ENCODE measurements at places on chromosomes 4 and X. TPM values are rescaled to one million over a fixed set of nuclear protein-coding genes. Genes with fewer than 3 reads are reported as not detected.

The HTR2C gene
- not detected for total RNA-seq

The ZCCHC18 gene
- total RNA-seq, result 4.6 TPM

The NPY1R gene
- total RNA-seq, result 4.8 TPM

The HMGB3 gene
- total RNA-seq, result 2.1 TPM

The TECRL gene
- total RNA-seq, result not detected

The TMPRSS11E gene
- 0.42 TPM for total RNA-seq

The NXF2 gene
- total RNA-seq, result not detected

The NAP1L5 gene
- 8.2 TPM for total RNA-seq

DNA sequence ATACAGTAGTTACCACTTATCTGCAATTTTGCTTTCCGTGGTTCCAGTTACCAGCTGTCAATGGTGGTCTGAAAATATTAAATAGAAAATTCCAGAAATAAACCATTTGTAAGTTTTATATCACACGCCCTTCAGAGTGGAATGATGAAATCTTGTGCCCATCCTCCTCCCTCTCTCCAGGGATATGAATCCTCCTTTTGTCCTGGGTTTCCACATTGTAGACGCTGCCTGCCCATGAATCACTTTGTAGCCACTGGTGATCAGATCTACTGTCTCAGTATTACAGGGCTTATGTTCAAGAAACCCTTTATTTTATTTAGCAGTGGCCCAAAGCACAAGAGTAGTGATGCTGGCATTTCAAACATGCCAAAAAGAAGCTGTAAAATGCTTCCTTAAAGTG, 198.6 kb downstream of the KCNIP4 start:
- no peaks in the 10 kb centered on the region for H3K4me1 ChIP-seq
- DNase-seq, result no peak
- no peak overlapping the region for H3K4me3 ChIP-seq
- H3K27me3 ChIP-seq, result no peaks in the 10 kb centered on the region
- H3K36me3 ChIP-seq, result no peaks in the 10 kb centered on the region

DNA sequence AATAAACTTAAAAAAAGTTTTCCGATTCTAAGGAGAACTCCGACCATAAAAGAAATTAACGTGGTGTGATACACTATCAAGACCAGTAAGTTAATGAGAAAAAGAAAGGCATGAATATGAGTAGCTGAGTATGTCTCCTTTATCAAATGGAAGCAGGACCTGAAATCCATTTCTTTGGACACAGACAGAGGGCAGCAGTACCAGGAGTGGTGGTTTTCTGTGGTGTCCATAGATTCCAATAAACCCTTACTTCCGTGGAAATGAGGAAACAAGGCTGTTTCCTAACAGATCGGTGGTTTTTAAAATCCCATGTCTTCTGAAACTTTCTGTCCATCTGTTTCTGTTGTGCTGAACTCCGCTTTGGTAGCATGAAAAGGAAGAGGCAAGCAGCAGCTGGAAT, 128.5 kb upstream of the TSPAN5 start:
- H3K27ac ChIP-seq, result no peak overlapping the region
- no peaks in the 10 kb centered on the region for H3K27me3 ChIP-seq
- no peaks in the 10 kb centered on the region for H3K36me3 ChIP-seq
- no peak overlapping the region for H3K4me3 ChIP-seq
- H3K4me1 ChIP-seq, result no peaks in the 10 kb centered on the region

DNA sequence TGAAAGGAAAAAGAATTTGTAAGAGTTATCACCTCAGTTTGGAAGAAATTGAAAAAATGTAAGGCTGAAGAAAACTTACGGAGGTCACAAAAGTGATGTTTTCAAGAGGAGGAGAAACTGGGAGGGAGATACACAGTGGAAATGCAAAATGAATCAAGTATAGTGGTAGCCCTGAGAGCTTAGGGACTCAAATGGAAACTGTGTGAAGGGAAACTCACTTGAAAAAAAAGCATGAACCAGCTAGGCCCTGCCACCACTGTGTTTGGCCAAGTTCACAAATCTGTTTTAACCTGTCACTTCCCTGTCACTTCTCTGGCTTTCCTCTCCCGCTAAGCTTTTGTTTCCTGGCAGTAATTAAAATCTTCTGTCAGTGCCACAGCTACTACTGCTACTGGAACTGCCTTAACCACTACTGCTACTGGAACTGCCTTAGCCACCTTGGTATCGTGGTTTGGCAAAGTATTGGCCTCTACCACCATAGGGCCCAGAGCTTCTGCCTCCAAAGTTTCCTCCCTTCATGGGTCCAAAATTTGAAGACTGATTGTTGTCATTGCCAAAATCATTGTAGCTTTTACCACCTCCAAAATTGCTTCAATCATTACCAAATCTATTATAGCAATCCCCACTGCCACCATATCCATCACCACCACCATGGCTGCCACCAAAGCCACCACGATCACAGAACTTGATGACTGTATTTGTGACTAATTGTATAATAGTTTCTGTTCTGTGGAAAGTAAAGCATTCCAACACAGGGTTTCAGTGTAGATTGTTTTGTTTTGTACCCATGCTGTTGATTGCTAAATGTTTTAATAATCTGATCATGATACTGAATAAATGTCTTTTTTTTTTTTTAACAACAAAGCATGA, 41.5 kb downstream of the SMARCA5 start:
- H3K36me3 ChIP-seq, result peaks cover 55% of the 10 kb centered on the region
- no peak for DNase-seq
- peaks cover 7% of the 10 kb centered on the region for H3K4me1 ChIP-seq

- no peak for DNase-seq
- no peaks in the 10 kb centered on the region for H3K27me3 ChIP-seq
- peaks cover 39% of the 10 kb centered on the region for H3K4me1 ChIP-seq
- H3K36me3 ChIP-seq, result peaks cover 16% of the 10 kb centered on the region
- H3K27ac ChIP-seq, result no peak overlapping the region
Observed at GRCh38 chr4:183657564-183657963, 1.4 kb downstream of the RWDD4 start.

DNA sequence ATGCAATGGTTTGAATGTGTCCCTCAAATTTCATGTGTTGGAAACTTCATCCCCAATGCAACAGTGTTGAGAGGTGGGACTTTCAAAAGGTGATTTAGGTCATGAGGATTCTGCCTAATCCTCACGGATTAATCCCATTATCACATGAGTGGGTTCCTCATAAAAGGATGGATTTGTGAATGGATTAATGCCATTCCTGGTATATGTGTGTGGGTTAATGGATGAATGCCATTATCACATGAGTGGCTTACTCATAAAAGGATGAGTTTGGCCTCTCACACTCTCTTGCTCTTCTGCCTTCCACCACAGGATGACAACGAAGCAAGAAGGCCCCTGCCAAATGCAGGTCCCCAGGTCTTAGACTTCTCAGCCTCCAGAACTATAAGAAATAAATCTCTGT, 30.5 kb upstream of the NEUROG2 start:
- H3K36me3 ChIP-seq, result no peaks in the 10 kb centered on the region
- H3K4me1 ChIP-seq, result no peaks in the 10 kb centered on the region
- no peak overlapping the region for H3K4me3 ChIP-seq
- H3K27me3 ChIP-seq, result no peaks in the 10 kb centered on the region
- DNase-seq, result no peak
- no peak overlapping the region for H3K27ac ChIP-seq

- H3K36me3 ChIP-seq, result peaks cover 25% of the 10 kb centered on the region
- no peak overlapping the region for H3K4me3 ChIP-seq
- no peak for DNase-seq
- H3K4me1 ChIP-seq, result peaks cover 7% of the 10 kb centered on the region
- no peaks in the 10 kb centered on the region for H3K27me3 ChIP-seq
Observed at GRCh38 chrX:154473683-154474082, 5.4 kb downstream of the LAGE3 start.

DNA sequence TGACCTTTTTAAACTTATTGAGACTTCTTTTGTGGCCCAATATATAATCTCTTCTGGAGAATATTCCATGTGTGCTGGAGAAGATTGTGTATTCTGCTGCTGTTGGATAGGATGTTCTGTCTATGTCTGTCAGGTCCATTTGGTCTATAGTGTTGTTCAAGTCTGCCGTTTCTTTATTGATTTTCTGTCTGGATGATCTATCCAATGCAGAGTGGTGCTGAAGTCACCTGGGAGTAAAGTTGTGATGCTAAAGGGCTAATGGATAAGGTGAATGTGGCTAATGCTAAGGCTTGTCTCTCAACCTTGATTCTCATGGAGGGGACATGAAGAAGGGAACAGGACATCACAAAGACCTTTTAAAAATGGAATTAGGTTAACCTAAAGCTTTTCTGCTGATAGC, 72.0 kb upstream of the AP1S2 start:
- H3K4me1 ChIP-seq, result no peaks in the 10 kb centered on the region
- no peaks in the 10 kb centered on the region for H3K27me3 ChIP-seq
- no peak overlapping the region for H3K27ac ChIP-seq
- H3K36me3 ChIP-seq, result no peaks in the 10 kb centered on the region

GRCh38 chr4:150546286-150546685, 35.7 kb upstream of the MAB21L2 start:
- H3K4me3 ChIP-seq, result no peak overlapping the region
- H3K27ac ChIP-seq, result no peak overlapping the region
- no peaks in the 10 kb centered on the region for H3K27me3 ChIP-seq
- no peaks in the 10 kb centered on the region for H3K4me1 ChIP-seq

DNA sequence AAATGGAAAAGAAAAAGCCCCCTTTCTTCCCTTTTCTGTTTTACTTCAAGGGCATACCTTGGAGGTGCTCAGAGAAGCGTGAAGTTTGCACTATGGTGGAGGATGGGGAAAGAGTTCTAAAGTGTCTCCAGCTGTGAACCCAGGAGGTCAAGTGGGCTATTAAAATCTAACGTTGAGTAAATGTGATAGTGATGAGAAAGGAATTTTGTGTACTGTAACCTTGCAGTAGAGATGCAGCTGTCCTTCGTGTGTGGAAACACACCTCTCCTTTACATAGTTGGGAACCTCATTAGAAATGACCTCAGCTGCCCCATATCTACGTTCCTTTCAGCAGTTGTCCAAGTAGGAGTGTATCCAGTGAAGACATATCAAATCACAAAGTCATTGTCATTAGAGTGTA, 26.5 kb downstream of the ADH5 start:
- H3K36me3 ChIP-seq, result peaks cover 5% of the 10 kb centered on the region
- H3K4me3 ChIP-seq, result no peak overlapping the region
- no peak for DNase-seq
- peaks cover 8% of the 10 kb centered on the region for H3K4me1 ChIP-seq
- H3K27ac ChIP-seq, result no peak overlapping the region

- H3K4me1 ChIP-seq, result no peaks in the 10 kb centered on the region
- no peak overlapping the region for H3K27ac ChIP-seq
- DNase-seq, result no peak
- H3K36me3 ChIP-seq, result no peaks in the 10 kb centered on the region
- H3K27me3 ChIP-seq, result no peaks in the 10 kb centered on the region
Observed at GRCh38 chr4:1080961-1081688, 32.2 kb downstream of the RNF212 start.

DNA sequence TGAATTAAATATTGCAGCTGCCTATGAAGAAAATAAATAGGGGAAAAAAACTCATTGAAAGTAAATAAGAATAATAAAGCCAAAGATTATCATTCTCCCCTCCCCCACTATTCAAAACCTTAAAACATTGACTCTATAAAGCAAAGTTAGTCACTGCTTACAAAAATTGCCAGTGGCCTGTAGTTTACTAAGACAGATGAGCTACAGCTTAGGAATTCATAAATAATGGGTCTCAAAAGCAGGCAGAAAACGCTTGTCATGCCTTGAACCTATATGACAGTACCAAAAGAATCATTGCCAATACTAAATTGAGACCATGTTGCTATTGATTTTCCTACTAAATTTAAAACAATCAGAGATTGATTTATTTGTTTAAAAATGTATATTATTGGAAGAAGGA, 78.9 kb downstream of the SLC10A7 start:
- no peak overlapping the region for H3K4me3 ChIP-seq
- H3K27me3 ChIP-seq, result no peaks in the 10 kb centered on the region
- no peak overlapping the region for H3K27ac ChIP-seq
- peaks cover 6% of the 10 kb centered on the region for H3K4me1 ChIP-seq
- no peak for DNase-seq
- H3K36me3 ChIP-seq, result no peaks in the 10 kb centered on the region

- no peak overlapping the region for H3K4me3 ChIP-seq
- no peak overlapping the region for H3K27ac ChIP-seq
- no peaks in the 10 kb centered on the region for H3K36me3 ChIP-seq
- no peak for DNase-seq
Observed at GRCh38 chrX:106039920-106040319, 1.4 kb upstream of the SERPINA7 start.

GRCh38 chr4:8215001-8215427, 15.9 kb downstream of the SH3TC1 start:
- H3K4me3 ChIP-seq, result no peak overlapping the region
- H3K36me3 ChIP-seq, result peaks cover 58% of the 10 kb centered on the region
- no peak for DNase-seq
- peaks cover 15% of the 10 kb centered on the region for H3K4me1 ChIP-seq

GRCh38 chr4:181971411-181971810, 271.8 kb upstream of the TENM3 start:
- H3K4me1 ChIP-seq, result no peaks in the 10 kb centered on the region
- DNase-seq, result no peak
- H3K27me3 ChIP-seq, result no peaks in the 10 kb centered on the region
- H3K4me3 ChIP-seq, result no peak overlapping the region

GRCh38 chr4:28675582-28675981, 1814.9 kb downstream of the STIM2 start:
- no peak overlapping the region for H3K27ac ChIP-seq
- no peak for DNase-seq
- no peaks in the 10 kb centered on the region for H3K36me3 ChIP-seq
- H3K4me1 ChIP-seq, result no peaks in the 10 kb centered on the region
- H3K27me3 ChIP-seq, result no peaks in the 10 kb centered on the region
- H3K4me3 ChIP-seq, result no peak overlapping the region

DNA sequence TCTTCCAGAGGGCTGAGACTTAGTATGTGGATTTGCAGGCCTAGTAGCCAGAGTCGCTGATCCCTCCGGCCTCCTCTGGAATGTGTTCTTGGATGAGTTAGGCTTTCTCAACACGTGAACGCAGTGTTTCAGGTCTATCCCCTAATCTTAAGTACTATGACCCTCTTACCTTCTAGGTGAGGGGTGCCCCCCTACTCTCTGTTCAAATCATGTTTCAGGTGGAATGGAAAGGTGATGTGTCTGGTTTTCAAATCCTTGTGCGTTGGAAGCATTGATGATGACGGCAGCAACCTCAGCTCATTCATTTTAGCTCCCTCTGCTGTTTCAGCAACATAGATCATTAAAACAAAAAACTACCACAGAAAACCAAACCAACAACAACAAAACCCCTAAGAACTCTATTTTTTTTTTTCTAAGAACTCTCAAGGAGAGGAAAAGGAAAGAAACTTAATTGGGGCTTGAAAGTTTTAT, 56.4 kb downstream of the RWDD4 start:
- no peaks in the 10 kb centered on the region for H3K36me3 ChIP-seq
- no peak overlapping the region for H3K4me3 ChIP-seq
- H3K27ac ChIP-seq, result no peak overlapping the region
- H3K4me1 ChIP-seq, result peaks cover 10% of the 10 kb centered on the region

All from esophagus muscularis mucosa (tissue), 4 donors.